NCI-H460 (cell line): ENCODE measurements at places on chromosomes 4 and X.

- DNase-seq, result no peak
Measured at GRCh38 chrX:130053236-130053635, 57.1 kb downstream of the ELF4 start.

GRCh38 chr4:89723096-89723495 is 113.9 kb downstream of the SNCA start:
- DNase-seq, result no peak

GRCh38 chr4:130233377-130234047 is 1137.6 kb downstream of the C4orf33 start:
- DNase-seq, result no peak

DNA sequence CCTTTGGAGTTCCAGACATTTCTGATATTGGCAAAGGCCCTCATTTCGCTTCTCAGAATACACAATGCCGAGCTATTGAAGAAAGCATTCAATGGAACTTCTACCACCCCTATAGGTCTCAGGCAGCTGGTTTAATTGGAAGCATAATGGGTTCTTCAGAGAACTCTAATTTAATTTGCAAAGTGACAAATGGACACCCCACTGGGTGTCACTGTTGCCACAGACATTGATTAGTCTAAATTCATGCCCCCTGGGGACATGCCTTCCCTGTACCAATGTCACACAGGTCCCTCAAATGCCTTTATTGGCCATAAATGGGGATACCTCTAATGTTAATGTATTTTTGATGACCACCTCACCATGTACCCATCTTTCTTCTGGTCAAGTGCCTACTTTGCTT is 22.9 kb upstream of the TMEM255A start:
- no peak for DNase-seq

DNA sequence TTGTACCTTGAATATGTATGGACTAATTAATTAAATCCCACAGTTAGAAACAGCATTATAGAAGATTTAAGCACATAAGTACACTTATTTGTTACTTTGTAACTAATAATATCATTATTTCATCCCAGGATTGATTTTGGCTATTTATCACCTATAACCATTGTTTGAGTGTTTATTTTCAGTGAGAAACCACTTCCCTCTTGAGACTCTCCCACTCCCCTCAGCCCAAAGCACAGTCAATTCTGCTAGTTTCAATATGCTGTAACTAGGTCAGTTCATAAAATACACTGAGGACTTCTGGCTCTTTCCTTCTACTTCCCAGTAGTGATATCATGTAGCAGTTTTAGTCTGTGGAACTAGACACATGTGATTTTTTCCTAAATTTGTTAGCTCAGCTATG is 16.3 kb downstream of the OFD1 start:
- no peak for DNase-seq

GRCh38 chr4:105208561-105208960 is 61.9 kb downstream of the TET2 start:
- no peak for DNase-seq

- no peak for DNase-seq
Measured at GRCh38 chr4:43325220-43325967, 432.9 kb downstream of the GRXCR1 start.

DNA sequence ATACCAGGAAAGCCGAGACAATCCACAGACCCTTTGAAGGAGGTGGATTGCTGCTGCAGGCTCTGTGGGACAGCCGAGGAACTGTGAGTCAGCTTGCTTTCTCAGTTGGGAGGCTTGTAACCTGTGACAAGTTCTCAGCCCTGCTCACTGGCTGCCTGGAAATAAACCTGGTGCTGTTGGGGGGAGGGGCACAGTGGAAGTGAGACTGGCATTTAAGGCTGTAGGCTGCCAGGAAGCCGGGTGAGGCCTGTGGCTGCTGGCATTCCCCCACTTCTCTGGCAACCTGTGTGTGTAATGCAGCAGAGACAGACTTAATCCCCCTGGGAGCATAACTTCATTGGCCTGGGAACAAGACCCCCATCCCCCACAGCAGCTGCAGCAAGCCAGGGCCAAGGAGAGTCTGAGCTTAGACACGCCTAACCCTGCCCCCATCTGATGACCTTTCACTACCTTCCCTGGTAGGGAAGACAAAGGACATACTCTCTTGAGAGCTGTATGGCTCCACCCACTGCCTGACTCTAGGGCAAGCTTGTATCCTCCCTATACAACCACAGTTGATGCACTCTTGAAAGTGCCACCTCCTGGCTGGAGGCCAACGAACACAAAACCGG is 64.1 kb downstream of the ALPK1 start:
- DNase-seq, result no peak

GRCh38 chr4:80173401-80173800 is 23.9 kb upstream of the PRDM8 start:
- no peak for DNase-seq

- DNase-seq, result no peak
Measured at GRCh38 chr4:3827616-3828492, 61.7 kb downstream of the ADRA2C start.

- no peak for DNase-seq
Measured at GRCh38 chrX:48467281-48467761, 2.7 kb downstream of the SLC38A5 start.

GRCh38 chr4:164949448-164950143 is 27.9 kb downstream of the TRIM61 start:
- DNase-seq, result no peak

- no peak for DNase-seq
Measured at GRCh38 chr4:187961171-187961570, 34.4 kb upstream of the ZFP42 start.

- DNase-seq, result no peak
Measured at GRCh38 chr4:174864031-174864430, 35.0 kb upstream of the GLRA3 start.

DNA sequence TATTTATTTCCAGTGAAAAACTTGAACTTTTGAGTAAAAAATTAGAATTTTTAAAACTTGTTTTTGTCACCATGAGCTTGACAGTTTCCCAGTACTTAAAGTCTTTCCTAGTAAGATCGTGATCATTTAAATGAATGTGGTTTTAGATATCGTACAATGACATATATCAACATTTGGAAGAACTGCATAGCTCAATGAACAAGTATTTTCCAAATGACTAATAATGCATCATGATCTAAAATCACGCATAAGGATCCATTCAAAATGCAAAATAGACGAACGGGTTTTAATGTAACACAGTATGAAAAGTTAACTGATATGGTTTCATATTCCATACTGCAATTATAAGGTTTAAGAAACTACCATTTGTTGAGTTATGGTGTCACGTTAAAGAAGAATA is 4.1 kb upstream of the NDNF start:
- no peak for DNase-seq

- DNase-seq, result no peak
Measured at GRCh38 chrX:24243188-24243587, 70.7 kb downstream of the SUPT20HL2 start.

- no peak for DNase-seq
Measured at GRCh38 chr4:70706516-70706915, 15.2 kb upstream of the RUFY3 start.

DNA sequence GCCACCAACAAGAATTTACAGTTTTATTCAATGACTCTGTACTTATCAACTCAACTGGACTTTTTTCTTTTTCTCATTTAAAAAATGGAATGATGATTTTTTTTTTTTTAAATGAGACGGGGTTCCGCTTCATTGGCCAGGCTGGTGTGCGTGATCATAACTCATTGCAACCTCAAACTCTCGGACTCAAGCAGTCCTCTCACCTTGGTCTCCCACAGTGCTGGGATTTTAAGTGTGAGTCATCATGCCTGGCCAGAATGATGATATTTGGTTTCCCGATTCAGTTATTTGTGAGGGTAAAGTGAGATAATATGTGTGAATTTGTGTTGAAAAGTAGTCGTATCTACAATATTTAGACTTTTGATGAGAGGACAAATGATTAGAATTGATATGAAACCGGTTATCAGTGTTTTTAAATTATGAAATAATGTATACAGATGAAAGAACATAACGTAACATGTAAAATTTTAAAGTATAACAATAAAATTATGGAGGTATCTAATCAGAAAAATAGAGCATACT is 66.0 kb upstream of the UNC5C start:
- DNase-seq, result no peak

GRCh38 chr4:181870326-181870725 is 372.9 kb upstream of the TENM3 start:
- DNase-seq, result no peak

- DNase-seq, result no peak
Measured at GRCh38 chrX:125407314-125407713, 87.6 kb downstream of the TEX13C start.

- DNase-seq, result no peak
Measured at GRCh38 chr4:87405211-87405820, 14.3 kb upstream of the HSD17B11 start.

- no peak for DNase-seq
Measured at GRCh38 chr4:14562901-14563300, 439.4 kb upstream of the CPEB2 start.

GRCh38 chr4:139300431-139301112 is 733 bp upstream of the NAA15 start:
- DNase-seq, result peak; percentile 14

GRCh38 chrX:103275947-103276567 is 493 bp downstream of the TCEAL5 start:
- DNase-seq, result no peak

DNA sequence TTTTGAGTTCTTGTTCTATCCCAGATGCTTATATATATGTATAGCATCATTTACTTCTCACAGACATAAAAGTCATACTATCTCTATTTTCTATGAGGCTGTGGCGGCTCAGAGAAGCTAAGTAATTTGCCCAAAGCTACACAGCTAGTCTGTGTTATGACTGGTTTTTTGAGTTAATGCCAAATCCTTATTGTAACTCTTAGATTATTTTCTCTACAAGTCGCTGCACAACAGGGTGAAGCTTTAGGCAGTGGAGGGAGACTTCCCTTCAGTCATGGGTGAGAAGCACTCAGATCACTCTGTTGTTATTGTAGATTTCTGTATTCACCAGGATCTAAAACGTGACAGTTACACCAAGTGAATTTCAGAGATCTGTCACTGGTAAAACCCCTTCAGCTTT is 48.1 kb downstream of the WWC2 start:
- DNase-seq, result no peak

DNA sequence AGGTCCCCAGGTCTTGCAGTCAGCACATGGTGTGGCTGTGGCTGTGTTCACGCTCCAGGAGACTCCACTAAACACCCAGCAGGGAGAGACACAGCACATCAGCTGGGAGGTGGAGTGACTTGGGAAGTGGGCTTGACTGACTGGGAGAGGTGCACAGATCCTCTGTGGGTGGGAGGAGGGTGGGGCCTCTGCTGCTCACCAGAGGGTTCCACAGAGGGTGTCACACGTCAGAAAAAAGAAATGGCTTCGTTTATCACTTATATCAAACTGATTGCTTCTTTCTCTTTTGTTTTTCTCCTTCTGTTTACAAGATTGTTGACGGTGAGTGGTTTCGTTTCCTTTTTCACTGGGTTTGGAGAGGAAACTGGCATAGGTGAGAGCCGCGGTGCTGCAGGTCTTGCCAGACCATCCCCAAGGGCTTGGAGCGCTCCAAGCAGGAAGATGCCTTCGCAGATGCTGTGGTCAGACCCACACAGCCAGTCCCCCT is 24.8 kb upstream of the FAM193A start:
- no peak for DNase-seq

- DNase-seq, result no peak
Measured at GRCh38 chrX:138058931-138059330, 493.0 kb downstream of the ZIC3 start.

DNA sequence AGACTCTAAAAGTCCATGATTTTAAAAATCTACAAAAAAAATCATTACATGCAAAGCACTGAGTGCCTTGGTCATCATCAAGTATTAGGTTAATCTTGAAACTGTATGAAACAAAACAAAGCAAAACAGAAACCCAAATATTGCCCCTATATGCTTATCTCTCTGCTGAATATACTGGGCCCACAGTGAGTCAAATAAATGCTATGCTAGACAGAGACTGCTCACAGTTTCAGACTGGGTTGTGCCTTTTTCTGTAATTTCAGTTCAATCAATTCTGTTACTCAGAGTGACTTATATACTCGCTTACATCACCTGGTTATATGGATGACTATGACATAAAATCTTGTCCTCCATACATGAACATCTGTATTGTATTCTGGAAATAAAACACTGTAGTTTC is 257.1 kb upstream of the ACTRT1 start:
- no peak for DNase-seq

GRCh38 chrX:51870354-51870753 is 23.1 kb upstream of the MAGED1 start:
- no peak for DNase-seq

- DNase-seq, result no peak
Measured at GRCh38 chr4:57103051-57103450, 7.1 kb downstream of the IGFBP7 start.

DNA sequence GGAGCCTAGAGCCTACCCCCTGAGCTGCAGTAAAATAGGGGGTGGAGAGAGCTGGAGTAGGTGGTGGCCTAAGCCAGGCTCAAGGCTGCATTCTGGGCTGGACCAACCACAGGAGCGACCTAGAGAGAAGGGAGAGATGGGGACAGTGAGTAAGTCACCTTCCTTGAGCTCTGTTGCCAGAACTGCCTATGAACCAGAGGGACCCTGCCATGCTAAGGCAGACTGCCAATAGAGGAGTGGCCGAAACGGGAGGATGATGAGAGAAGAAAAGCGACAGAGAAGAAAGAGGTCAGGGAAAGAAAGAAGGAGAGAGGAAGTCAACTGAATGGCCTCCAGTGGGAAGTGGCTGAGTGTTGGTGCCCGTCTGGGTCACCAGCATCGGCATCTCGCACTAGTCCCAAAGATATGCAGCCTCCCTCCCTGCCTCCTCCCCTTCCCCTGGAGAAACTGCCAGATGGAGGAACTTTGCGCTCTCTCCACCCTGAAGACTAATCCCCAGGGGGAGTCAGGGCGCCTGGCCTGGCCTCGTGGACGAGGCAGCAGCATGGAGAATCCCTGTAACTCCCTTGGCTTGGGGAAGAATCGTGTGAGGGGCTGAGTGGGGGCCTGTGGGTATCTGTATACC is 28.8 kb downstream of the ELF4 start:
- no peak for DNase-seq

DNA sequence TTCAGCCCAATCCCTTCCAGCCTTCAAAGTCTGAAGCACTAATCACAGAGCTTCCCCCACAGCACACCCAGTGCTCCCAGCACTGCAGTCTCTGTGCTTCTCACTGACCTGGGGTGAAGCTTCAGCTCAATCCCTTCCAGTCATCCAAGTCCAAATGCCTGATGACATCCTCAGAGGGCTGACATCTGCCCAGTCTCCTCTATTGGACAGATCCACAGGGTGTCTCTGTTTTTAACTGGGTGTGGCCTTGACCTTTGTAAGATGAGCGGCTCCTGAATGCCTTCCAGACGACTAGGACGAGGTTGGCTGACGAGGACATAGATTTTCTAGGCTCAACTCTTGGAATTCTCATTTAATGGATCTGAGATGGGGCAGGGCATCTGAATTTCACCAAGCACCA is 7.6 kb upstream of the SLC2A9 start:
- DNase-seq, result no peak

DNA sequence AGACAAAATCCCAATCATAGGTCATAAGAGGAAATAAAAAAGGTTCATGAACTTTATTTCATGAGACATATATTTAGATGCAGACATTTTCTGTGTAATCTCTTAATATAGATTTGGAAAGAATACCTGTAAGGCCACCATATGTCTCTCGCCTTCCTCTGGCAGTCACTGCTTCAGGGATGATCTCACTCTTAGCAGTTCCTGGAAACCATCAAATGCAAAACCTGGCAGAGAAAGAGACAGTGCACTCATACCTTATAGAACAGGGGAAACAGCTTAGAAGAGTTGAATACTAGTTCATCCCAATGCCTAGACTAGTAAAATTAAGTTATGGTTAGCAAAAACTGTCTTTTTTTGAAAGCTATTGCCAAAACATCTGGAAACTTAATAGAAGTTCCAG is 243.3 kb downstream of the GASK1B start:
- no peak for DNase-seq

GRCh38 chrX:134480061-134480460 is 20.1 kb downstream of the HPRT1 start:
- DNase-seq, result no peak
